ENCODE measurements at places on chromosomes 7 and 10.

GRCh38 chr7:78443811-78444210 lies 645.2 kb downstream of the PHTF2 start:
- DNase-seq, result no peak

DNA sequence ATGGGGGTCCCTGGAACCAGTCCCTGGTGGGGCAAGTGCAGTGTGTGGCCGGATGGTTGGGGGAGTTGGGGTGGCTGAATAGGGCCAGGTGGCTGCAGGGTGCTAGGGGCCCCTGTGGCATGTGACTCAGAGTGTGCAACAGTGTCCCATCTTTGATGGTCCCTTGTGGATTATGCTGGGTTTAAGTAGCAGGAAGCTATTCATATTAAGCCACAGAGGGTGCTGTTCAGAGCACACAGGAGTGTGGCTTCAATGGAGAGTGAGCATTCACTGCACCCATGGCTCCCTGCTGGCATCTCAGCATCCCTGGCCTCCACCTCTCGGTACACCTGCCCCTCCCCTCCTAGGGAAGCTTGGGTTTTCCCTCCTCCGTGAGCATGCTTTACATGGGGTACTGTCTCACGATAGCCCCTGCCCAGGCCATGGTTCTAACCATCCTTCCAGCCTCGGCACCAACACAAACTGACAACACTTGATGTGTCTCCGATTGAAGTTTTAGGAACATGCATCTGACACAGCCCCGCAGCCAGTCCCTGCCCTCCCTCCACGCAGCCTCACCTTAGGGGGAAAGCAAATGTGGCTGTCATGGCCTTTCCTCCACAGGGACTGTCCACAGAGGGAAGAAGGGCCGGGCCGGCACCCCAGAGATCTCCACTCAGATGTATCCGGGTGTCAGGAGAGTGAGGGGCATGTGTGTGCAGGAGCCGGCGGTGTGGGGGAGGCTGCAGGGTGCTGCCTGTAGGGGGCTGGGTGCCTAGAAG lies 30.4 kb upstream of the PPIF start:
- no peak for DNase-seq

DNA sequence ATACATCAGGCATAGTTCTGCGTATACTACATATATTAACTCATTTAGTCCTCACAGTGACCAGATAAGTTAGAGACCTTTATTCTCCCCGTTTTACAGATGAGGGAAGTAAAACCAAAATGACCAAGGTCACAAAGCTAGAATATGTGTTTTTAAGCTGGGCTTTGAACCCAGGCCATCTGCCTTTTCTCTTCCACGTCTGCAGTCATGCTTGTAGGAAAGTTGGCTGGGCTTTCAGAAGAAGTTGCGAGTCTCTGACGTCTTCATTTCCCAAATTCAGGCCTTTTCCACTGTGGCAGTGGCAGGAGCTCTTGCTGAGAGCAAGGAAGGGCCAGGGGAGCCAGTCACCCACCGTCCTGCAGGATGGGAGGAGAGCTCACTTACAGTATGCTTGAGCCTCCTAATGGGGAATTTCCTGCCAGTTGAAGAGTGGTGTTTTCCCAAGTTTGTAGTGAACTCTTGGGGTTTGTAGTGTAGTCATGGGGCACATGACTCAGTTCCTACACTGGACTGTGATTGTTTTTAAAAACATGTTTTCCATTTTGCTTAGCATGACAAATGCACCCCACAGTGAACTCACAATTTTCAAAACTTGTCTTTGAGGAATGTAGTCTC lies 34.2 kb downstream of the CYP17A1 start:
- DNase-seq, result no peak

DNA sequence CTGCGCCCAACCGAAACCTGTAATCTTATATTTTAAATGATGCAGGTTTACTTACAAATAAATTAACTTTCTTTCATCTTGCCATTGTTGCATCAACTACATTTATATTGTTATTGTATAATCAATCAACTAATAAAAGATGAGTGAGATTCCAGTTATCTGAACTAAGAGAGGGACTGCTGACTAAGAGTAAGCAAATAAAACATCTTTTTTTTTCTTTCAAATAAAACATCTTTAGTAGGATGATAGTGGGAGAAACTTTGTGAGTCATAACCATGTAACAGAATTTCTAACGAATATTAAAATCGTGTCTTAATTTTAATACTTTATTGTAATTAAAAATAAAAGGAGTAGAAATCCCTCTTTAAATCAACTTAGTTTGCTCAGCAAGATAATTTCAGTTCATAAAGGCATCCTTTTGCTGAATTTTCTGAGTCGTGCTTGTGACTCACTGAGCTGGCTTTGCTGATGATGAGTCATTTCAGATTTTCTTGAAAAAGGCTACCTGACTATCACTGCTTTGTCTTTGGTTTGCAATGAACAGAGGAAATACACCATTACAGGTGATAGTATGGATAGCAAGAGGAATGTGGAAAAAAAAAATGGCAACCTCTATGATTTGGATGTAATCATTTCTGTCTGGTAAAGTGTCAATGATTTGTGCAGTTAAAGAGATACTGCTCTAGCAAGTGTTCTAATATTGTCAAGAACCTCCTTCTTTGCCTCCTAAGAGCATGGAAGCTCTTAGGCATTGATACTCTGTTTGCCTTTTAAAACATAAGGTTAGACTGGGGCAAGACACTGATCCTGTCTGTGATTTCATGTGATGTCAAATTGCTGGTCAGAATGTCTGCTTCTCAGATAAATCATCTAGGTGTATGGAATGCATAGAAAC lies 119.5 kb downstream of the GPR158 start:
- DNase-seq, result no peak

DNA sequence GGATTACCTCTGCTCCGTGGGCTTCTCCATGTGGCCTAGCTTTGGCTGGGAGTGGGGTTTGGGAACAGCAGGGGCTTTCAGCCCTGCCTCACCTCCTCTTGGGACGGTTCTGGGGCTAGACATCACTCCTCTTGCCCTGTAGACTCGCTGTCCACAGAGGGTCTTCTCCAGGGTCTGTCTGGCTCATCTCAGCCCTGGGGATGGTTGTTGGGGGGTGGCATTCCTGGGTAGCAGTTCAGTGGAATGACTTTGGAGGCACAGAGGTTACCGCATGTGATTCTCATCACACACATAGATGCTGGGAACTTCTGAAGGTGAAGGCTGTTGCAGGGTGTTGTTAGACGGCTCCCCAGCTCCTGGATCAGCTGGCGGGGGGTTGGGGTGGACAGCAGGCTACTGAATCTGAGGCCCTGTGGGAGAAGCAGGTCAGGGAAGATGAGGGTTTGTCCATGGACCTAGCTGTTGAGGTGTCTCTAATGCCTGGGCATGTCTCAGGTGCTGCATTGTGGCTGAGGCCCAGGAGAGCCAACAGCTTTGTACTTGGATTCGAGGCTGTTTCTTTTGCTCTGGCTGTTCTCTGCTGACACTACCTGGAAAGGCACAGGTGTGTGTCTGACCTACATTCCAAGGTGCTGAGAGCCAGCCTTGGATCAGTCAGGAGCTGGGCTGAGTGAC lies 23.8 kb downstream of the RAMP3 start:
- no peak for DNase-seq
